ENCODE measurements at places on chromosomes 16 and 17. TPM values are rescaled to one million over a fixed set of nuclear protein-coding genes. Genes with fewer than 3 reads are reported as not detected.
A peak's percentile ranks its signal among the peaks of the same experiment; 100 is the strongest.

DNA sequence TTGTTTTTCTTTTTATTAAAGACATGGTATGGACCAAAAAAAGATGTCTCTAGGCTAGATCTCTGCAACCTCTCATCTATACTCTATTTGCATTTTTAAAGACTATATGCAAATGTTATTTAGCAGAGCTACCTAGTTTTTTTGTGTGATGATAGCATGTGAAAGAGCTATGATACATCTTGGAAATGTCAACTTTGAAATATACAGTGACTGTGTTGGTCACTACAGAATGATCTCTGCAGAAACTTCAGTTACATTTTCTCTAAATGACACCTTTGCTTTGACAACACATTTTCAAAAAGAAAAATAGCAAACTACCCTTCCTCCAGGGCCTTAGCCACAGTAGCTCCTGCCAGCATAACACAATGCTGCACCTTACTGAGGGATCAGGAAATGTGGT is 86.6 kb downstream of the PRKCB start:
- no peak for DNase-seq

Gene GP2
- total RNA-seq = not detected

Gene AIPL1
- total RNA-seq = not detected

GRCh38 chr17:65345261-65346005 is 208.3 kb downstream of the RGS9 start:
- DNase-seq = no peak

DNA sequence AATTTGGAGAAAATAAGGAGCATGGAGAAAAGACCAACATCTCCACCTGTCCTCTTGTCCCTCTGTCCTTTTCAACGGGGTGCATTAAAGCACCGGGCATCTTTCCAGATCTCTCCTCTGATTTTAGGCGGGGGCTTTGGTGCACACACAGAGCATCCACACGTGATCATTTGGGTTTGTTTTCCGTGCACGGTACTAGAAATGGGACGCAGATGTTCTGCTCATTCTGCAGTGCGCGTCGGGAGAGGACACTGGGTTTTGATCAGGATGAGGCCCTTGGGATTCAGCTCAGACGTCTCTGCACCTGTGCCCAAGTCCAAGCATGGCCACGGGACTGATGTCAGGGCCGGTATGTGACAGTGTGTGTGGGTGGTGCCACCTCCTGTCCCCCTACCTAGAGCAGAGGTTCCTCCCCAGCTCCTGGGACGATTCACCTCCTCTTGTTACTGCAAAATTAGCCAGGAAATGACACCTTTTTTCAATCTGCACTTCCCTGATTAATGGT is 31.9 kb downstream of the PDIA2 start:
- DNase-seq = no peak

- DNase-seq = no peak
Observed at GRCh38 chr17:11807606-11808005, 189.7 kb downstream of the ZNF18 start.

- DNase-seq = peak; percentile 77
Observed at GRCh38 chr16:14486520-14487303, 143.3 kb downstream of the PARN start.

- DNase-seq = no peak
Observed at GRCh38 chr16:1762879-1763520, 8.3 kb downstream of the NME3 start.
